ENCODE measurements at places on chromosomes 11 and 22. TPM values are rescaled to one million over a fixed set of nuclear protein-coding genes. Genes with fewer than 3 reads are reported as not detected.

DNA sequence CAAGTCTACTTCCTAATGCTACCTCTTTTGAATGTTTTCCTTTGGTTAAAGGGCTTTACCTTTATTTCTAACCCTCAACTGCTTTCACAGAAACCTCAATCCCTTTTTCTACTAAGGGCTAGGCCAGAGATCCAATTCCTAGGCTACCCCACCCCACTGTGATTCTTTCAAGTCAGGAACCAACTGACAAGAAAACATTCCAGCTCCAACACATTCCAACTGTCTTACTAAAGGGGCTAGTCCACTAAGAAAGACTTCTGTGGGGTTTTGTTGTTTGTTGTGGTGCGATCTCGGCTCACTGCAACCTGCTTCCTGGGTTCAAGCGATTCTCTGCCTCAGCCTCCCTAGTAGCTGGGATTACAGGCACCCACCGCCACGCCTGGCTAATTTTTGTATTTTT, 151.3 kb downstream of the APOL5 start:
- peak; percentile 9 for DNase-seq

- DNase-seq = no peak
These were observed 110.0 kb upstream of the KIRREL3 start for GRCh38 chr11:127110542-127110941.

DNA sequence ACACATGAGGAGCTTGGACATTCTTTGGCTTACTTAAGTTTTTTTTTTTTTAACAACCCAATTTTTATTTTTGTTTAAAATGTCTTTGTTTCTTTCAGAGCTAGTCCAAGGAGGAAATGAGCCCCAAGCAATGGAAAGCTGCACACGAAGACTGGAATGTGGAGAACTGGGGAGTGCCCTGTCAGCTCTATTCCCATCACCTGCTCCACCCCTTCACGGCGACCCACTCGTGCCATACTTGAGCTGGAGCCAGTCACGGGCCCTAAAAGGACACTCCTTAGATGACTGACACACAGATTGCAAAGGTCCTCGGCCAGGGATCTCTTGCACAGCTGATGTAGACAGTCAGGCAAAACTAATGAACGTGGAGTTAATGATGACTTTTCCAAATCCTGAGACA, 10.6 kb upstream of the SLC25A18 start:
- DNase-seq = no peak

- peak; percentile 96 for DNase-seq
These were observed 458.4 kb downstream of the MIAT start for GRCh38 chr22:27115816-27116256.

DCUN1D5 gene
- 83.4 TPM for total RNA-seq

DNA sequence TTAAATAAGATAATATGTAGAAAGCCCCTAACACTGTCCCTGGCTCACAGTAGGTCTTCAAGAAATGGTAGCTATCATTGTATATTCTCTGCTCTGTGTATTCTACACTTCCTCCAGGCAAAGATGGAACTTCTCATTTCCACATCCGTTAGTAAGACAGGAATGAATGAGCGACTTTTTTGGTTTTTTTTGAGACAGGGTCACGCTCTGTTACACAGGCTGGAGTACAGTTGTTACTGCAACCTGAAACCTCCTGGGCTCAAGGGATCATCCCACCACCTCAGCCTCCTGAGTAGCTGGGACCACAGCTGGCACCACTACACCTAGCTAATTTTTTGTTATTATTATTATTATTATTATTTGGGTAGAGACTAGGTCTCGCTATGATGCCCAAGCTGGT, 2.3 kb upstream of the CLPB start:
- DNase-seq = no peak

DNA sequence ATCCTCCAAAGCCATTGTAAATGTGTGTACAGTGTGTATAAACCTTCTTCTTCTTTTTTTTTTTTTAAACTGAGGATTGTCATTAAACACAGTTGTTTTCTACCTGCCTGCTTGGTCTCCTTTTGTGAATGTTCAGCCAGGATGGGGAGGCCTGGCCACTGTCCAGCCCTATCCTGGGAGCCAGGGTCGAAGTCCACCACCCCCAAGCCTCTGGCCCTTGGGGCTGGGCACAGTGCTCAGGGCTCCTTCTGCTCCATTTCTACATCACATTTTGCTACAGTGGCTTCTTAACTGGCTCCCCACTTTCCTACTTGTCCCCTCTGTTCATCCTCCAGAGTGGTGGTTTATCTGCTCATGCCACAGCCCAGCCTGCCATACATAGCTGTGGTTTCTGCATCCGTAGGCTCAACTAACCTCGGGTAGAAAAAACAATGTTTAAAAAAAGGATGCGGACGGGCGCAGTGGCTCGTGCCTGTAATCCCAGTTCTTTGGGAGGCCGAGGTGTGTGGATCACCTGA, 2.5 kb upstream of the SMARCB1 start:
- peak; percentile 83 for DNase-seq

DNA sequence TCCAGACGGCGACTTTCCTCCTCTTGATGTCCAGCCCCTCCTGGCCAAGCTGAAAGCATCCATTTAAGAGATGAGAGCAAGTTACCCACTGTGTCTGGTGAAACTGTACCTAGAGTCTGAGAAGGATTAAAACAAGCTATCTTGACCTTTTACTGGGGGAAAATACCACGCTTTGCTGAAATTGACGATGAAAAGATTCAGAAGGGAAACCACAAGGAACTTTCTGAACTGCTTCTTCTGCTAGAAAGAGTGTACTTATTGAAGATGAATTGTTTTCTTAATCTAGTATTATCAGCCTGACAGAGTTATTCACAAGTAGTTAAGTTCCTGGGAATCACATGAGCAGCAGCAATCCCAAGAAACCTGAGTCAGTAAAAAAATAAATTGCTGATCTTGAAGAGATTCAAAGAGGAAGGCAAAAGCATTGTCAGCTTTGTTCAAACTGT, 13.1 kb upstream of the MS4A6A start:
- no peak for DNase-seq

ELFN2 gene
- total RNA-seq = 0.76 TPM

DNA sequence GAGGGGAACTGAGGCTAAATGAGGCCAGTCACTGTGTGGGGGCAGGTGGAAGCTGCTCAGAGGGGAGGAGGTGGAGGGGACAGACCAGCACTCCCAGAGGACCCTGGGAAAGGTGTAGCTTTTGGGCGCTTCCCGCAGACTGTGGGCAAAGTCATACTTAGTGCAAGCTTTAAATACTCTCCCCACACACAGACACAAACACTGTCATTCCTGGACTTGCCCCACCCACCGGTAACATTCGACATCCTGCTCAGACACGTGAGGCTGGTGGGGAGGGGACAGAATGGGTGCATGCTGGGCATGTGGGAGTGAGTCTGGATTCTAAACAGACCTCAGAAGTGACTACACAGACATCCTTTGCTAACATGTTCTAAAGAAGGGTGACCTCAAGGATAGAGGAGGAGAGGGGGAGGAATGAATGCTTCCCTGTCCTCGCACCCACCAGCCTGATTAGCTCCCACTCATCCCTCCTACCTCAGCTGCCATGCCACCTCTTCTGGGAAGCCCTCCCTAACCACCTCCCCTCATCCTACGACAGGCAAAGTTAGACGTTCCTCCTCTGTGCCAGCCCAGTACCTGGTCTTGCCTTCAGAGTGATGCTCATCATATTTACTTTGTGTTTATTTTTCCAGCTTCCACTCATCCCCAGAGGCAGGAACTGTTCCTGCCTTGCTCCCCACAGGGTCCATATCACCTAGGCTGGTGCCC, 22.2 kb downstream of the TSKU start:
- no peak for DNase-seq

DNA sequence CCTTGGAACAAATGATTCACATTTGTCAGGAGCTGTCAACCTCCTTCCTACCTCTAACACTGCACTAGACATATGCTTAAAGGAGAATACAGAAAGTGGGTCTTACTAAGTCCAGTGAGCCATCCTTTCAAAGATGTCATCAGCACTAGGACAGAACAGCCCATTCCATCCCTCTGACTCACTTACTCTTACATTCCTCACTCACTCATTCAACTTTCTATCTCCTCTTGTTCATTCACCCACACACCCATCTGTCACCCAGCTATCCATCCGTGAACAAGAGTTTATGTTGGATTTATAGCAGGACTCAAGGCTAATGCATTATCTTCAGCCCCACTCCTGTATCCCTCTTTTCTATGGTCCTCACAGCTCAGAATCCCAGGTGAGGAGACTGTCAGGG, 9.1 kb downstream of the INSC start:
- peak; percentile 90 for DNase-seq

PGA3 gene
- total RNA-seq = not detected
